ENCODE measurements at places on chromosomes 13 and 19.

DNA sequence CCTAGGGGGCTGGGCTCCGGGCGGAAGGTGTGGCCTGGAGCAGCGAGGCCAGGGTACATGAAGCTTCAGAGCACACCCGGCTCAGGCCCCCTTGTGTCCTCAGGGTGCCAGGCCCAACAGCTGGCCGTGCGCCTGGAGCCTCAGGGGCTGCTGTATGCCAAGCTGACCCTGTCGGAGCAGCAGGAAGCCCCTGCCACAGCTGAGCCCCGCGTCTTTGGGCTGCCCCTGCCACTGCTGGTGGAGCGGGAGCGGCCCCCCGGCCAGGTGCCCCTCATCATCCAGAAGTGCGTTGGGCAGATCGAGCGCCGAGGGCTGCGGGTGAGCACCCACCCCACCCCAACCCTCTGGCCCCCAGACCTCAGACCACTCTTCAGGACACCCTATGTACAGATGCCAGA, 3.2 kb downstream of the SYDE1 start:
- DNase-seq: no peak

- DNase-seq: no peak
Measured at GRCh38 chr13:110616103-110617101, 1.1 kb downstream of the NAXD start.

DNA sequence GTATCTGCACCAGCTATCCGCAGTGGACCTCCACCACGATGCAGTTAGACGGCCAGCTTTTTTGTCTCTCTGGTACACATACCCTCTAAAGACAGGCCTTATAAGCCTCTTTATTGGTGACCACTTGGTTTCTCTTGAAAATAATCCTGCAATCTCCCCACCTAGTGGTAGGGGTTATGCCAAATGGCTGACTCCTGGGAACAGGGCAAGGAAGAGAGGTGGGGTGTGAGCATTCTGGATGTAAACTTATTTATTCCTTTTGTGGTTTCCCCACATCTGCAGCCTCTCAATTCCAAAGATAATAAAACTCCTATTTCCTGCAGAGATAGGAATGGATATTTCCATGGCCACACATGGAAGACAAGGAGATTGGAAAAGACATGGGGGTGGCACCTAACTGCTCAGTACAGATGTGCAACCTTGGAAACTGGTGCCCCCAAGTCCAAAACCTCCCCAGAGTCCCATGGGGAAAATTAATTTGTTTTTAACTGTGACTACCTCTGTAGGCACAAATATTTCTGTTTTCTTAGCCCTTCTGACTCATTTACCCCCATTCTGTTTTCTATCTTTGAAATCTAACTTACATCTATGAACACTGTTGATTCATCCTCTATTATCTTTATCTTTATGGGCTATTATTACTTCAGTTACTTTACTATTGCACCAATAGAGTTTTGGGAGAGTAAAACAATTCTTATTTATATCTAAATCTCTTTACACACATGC, 112.7 kb upstream of the TSHZ3 start:
- no peak for DNase-seq

DNA sequence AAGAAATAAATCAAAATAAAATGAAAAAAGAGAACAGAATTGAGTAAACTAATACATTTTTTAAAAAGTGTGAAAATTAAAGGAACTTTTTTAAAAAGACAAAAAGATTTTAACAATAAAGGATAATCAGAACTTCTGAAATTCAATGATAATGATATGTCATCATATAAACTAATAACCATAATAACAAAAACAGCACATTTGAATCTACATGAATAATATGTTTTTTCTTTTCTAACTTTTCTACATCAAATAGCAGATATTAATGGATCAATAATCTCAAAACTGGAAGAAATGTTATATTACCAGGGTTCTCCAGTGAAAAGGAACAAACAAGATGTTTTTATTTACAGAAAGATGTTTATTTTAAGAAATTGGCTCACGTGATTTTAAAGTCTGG, 903.3 kb upstream of the MIR17HG start:
- DNase-seq: no peak

- no peak for DNase-seq
Measured at GRCh38 chr19:16035601-16036297, 40.5 kb upstream of the TPM4 start.

DNA sequence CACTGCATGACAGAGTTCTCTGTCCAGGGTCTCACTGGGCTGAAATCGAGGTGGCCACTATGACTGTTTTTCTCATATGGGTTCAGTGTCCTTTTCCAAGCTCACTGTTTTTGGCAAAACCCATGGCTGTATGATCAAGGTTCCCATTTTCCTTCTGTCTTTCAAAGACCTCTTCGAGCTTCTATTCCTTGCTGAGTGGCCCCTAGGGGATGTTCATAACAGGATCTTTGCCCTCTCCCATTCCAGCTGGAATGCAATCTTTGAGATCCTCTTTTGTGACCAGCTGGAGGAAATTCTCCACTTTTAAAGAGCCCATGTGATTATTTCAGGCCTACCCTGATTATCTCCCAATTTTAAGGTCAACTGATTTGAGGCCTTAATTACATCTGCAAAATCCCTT, 572.5 kb upstream of the SLC10A2 start:
- DNase-seq: no peak

GRCh38 chr13:97436845-97437244, 2.9 kb downstream of the RAP2A start:
- DNase-seq: no peak

DNA sequence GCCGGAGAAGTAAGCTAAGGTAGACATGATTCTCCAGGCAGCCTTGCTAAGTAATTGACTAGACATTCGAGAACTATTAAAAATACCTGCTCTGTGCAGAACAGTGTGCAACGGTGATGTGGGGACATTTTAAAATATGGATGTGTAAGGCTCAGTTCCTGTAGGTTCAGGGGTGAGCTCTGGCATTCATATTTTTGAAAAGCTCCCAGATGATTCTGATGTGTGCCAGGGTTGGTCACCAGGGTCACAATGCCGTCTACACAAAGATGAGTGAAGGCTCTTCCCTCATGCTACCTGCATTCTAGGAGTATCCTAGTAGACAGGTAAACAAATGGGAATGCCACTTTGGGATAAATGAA, 702 bp upstream of the EPSTI1 start:
- no peak for DNase-seq

DNA sequence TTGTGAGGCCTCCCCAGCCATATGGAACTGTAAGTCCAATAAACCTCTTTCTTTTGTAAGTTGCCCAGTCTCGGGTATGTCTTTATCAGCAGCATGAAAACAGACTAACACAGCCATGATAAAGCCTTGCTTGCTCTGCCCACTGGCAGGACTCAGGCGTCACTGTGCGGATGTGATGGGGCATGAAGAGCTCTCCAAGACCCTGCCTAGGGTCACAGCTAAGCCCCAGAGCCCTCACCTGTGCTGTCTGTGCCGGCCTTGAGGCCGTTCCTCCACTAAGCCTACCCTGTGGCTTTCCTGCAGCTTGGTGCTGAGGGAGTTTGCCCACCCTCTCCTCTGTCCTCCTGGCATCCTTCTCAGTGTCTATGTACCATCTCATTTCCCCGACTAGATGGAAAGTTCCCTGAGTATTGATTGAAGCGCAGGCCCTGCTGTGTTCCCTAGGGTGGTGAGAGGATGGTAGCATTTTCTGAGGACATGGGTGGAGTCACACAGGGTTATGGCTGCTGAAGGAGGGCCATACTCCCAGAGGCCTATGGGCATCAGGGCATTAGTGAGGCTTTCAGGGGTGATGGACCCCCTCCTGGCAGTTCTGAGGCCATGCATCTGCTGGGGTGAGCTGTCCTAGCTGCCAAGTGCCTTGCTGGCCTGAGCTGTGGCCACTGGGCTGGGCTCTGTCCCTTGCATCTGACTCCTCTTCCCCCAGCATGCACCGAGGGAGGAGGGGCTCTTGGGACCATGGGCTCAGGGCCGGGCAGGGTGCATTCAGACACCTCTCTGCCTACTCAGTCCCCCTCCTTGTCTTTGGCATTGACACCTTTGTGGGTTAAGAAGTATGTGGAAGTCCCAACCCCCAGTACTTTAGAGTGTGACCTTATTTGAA, 75.3 kb downstream of the TEX29 start:
- DNase-seq: no peak

DNA sequence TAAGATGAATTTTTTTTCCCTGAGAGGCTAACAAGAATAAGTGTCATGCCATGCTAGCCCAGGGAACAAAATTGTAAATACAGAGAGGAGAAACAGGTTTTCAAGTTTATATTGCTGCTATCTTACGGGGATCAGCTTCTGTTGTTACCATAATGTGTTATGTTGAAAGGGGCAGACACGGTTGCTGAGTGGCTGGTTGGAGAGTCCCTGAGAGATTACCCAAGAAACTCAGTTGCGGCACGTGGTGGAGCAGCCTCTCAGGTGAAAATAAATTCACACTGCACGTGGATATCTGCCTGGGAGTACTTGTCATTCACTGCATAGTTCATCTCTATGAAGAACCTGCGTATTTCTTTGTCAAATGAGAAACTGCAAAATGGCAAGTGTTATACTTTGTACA, 293.6 kb downstream of the TDRD3 start:
- no peak for DNase-seq

DNA sequence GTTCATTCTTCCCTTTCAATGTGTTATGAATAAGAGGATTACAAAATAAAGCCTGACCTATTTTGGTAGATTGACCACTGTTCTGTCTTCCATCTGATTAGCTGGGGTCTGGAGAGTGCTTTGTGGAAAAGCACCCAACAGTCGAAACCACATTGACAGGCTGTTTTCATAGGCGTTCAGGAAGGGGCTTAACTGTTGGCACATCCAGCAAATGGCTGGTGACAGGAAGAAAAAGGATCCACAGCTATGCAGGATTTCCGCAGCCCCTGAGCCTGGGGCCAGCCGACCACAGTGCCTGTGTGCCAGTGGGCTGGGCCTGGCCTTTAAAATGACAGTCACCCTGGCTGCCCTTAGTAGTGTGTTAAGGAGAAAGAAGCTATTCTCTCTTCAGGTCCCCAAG, 113.3 kb downstream of the SIPA1L3 start:
- DNase-seq: no peak

- no peak for DNase-seq
Measured at GRCh38 chr13:107906131-107906530, 309.2 kb downstream of the LIG4 start.

DNA sequence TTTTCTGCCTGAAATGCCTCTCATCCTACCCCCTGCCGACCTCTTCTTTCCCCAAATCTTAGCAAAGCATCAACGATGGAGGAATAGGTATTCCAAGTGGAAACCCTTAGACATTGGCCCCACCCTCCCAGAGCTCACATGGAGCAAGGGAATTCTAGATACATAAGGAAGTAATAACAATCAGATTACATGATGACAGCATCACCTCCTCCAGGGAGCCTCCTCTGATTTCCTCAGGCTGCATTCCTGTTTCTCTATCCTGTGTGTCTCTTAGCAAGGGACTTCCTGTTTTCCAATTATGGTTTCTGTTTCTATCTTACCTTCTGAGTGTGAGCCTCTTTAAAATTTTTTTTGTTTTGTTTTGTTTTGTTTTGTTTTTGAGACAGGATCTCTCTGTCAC, 246.6 kb downstream of the TSHZ3 start:
- no peak for DNase-seq

DNA sequence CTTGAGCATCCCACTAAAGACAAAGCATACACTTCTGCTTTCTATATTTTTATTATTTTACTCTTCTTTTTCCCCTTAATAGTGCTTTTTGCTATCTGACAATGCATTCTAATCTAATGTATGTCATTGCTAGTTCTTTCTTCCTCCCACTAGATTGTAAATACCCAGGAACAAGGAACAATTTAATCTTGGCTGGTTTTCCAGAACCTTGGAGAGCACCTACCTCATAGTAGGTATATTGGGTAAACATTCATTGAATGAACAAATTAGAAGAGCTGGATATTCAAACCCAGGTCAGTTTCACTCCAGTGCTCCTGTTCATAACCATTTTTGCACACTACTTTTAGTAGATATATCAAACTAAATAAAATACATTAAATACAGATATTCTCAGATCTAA, 1617.6 kb upstream of the SLC10A2 start:
- DNase-seq: no peak

DNA sequence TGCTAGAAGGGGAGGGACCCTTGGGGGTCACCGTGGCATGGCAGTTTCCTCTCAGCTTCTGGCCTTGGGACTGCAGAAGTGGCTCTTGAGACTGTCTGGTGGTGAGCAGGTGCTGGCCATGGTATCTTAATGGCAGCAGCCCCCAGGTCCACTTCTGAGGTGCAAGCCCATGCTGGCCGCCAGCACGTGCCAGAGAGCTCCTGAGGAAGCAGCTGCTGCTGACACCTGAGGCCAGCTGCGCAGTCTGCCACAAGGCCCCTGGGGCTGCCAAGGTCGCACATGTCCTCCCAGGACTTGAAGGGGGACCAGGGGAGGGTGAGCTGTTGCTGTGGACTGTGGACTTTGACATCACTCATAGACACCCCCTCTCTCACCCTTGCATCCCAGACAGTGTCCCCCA, 48.0 kb downstream of the NFIX start:
- no peak for DNase-seq

DNA sequence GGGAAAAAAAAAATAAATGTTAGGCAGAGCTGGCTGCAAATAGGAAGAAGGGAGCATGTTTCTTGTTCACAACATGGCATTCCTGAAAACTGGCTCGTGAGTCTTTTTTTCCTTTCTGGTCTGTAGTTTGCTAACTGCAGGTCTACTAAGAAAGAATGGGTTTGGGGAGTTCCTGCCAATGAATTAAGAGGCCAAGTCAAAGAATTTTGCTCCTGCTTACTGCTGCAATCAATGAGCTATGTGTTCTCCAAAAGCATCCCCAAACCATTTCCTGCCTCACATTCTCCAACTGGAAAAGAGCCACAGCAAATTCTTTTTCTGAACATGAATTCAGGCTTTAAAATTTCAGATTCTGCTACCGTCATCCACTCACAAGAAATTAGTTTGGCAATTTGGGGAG, 88.6 kb downstream of the DCT start:
- no peak for DNase-seq

- DNase-seq: peak; percentile 92
Measured at GRCh38 chr19:14505488-14506239, 9.7 kb upstream of the GIPC1 start.

- DNase-seq: peak; percentile 21
Measured at GRCh38 chr13:50129081-50129705, 113.9 kb downstream of the KCNRG start.

DNA sequence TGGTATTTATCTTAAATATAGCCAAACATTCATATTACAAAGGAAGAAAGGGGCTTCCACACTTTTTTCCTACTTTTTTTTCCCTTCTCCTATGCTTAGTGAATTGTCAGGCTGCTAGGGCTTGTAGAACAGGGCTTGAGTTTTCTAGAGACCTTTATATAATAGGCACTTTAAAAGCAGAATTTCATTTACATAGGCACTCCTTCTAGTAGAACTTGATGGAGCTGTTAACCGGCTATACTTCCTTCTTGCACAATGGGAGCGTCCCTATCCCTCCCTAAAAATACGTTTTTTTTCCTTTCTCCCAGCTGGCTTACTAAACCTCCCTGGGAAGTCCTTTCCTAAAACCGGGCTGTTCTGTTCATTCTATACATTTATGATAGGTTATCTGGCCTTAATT, 1.1 kb downstream of the TRIM13 start:
- peak; percentile 15 for DNase-seq

- DNase-seq: no peak
Measured at GRCh38 chr13:110696776-110697175, 9.1 kb downstream of the CARS2 start.
